Activated T-helper 1 cell treated with Interleukin-2 at 50 U/mL for 16 hours (primary cell): ENCODE measurements at places on chromosomes 16 and 17.

- no peak for DNase-seq
Measured at GRCh38 chr17:73585583-73585982, 58.7 kb downstream of the SDK2 start.

DNA sequence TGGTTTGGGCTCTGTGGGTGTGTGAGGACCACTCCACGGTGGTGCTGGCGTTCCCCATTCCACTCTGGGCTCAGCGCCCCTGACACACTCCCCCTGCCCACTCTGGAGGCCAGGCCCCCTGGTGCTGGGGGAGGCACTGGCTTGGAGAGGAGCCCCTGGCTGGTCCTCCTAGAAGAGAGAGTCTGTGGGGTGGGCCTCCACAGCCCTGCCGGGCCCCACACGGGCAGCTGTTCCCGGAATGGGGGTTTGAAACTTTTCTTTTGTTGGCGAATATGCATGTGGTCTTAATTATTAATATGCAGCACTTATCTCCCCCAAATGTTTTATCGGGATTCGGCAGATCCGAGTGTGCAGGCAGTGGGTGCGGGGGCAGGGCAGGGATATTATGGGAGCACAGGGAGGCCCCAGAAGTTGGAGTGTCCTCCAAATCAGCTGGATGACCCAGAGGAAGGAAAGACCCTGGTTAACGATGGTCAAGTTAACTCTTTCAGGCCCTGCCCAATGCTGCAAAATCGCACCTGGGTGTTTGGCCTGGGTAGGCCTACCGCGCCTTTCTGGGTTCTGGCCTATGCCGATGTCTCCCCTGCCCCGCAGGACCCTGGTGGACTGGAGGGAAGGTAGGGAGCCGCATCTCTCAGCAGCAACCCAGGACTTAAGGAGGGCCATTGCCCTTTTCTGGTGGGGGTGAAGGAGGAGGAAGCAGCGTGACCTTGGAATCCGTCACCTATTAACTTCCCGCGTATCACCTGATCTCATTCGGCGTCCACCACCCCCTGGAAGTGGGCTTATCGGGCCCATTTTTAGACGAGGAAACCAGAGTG, 36.0 kb downstream of the TMEM235 start:
- no peak for DNase-seq

GRCh38 chr16:57118461-57119084, 26.2 kb downstream of the CPNE2 start:
- DNase-seq, result no peak

GRCh38 chr17:22694362-22695227, 1002.3 kb downstream of the KCNJ18 start:
- no peak for DNase-seq
